ENCODE measurements at places on chromosomes 13 and 19.

DNA sequence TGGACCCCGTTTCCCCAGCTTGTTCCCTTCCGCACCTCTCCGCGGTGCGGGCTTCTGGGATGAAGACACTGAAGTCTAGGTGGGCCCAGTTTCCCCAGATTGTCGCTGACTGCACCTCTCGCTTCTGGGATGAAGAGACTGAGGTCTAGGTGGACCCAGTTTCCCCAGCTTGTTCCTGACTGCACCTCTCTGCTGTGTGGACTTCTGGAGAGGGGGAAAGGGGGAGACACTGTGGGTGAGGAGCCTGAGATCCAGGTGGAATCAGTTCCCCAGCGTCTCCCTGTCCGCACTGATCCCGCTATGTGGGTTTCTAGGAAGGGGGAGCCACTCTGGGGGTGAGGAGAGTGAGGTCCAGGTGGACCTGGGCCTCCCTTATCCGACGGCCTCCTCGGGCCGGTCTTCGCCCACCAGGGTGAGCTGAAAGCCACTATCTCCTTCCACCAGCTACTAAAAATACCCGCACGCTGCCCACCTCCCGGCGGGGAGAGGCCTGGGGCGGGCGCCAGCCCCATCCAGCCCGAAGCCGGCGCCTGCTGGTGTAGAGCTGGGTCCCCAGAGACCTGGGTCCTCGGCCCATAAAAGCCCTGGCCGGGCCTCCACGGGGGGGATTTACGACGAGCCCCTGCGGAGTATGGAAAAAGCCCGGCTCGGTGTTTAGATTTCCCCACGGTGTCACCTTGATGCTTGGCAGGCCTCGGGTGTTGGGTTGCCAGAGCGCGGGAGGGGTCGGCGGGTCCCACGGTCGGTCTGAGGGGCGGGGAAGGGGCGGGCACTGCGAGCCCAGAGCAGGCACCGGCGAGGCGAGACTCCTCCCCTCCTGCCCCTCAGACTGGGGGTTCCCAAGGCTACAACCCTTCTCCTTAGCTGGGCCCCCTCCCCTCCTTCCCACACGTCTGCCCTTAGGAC, 10.6 kb downstream of the FUT6 start:
- no peak for DNase-seq

DNA sequence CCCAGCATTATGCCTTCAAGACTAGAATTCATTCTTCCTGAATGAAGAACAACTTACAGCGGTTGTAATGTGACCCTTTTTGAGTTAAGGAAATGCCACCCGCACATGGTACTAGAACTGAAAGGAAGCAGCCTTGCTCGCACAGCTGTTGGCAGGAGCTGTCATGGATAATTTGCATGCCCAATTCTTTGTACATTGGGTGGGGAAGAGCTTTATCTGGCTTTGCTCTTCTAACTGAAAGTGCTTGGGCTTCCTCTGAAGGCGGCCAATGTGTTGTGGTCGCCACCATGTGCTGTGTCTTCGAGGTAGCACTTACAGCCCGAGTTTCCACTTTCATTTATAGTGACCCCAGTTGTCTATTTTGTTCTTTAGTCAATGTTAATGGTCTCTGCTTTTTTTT, 3.4 kb downstream of the CCNE1 start:
- no peak for DNase-seq

GRCh38 chr19:8320564-8321066, 560 bp downstream of the NDUFA7 start:
- no peak for DNase-seq

DNA sequence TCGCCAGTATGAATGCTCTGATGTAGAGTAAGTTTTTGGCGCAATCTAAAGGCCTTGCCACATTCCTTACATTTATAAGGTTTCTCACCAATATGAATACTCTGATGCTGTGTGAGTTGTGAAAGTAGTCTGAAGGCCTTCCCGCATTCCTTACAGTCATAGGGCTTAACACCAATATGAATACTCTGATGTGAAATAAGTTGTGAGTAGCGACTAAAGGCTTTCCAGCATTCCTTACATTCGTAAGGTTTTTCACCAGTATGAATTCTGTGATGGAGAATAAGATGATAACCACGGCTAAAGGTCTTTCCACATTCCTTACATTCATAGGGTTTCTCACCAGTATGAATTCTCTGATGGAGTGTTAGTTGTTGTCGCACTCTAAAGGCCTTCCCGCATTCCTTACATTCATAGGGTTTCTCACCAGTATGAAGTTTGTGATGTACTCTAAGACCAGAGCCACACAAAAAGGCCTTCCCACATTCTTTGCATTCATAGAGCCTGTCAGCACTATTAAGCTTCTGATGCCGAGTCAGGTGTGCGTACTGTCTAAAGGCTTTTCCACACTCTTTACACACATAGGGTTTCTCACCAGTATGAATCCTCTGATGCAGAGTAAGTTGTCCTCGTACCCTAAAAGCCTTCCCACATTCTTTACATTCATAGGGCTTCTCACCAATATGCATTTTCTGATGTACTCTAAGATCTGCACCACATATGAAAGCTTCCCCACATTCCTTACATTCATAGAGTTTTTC, 14.1 kb upstream of the ZFP14 start:
- no peak for DNase-seq

- no peak for DNase-seq
Observed at GRCh38 chr13:93422980-93423543, 196.5 kb downstream of the GPC6 start.

- DNase-seq: no peak
Observed at GRCh38 chr19:48987323-48987722, 5.8 kb downstream of the GYS1 start.
